ENCODE measurements at places on chromosomes 1 and 21.

- DNase-seq = no peak
Observed at GRCh38 chr1:230739564-230740290, 7.5 kb upstream of the CAPN9 start.

DNA sequence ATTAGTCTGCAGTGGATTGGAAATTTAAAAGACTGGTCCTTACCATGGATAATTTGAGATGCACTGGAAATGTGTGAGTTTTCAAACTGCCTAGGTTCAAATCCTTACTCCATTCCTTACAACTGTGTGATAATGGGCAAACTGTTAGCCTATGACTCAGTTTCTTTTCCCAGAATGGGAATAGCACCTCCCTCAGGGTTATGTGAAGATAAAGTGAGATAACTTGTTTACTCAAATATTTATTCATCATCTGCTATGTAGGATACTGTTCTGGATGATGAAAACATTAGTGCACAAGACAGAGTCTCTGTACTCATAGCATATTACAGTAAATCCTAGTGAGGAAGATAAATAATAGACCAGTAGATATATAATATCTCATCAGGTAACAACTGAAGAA, 28.6 kb downstream of the LRIG2 start:
- DNase-seq = no peak

- peak; percentile 26 for DNase-seq
Observed at GRCh38 chr1:54995835-54996234, 2.9 kb upstream of the BSND start.

- DNase-seq = no peak
Observed at GRCh38 chr1:198399452-198399851, 141.0 kb downstream of the ATP6V1G3 start.

- no peak for DNase-seq
Observed at GRCh38 chr1:15627343-15627988, 10.2 kb downstream of the DDI2 start.

Data from activated T-helper 1 cell treated with Interleukin-2 at 50 U/mL for 16 hours (primary cell).